ENCODE measurements at places on chromosomes 16 and 17. TPM values are rescaled to one million over a fixed set of nuclear protein-coding genes. Genes with fewer than 3 reads are reported as not detected.

Gene CPSF4L
- total RNA-seq, result not detected

DNA sequence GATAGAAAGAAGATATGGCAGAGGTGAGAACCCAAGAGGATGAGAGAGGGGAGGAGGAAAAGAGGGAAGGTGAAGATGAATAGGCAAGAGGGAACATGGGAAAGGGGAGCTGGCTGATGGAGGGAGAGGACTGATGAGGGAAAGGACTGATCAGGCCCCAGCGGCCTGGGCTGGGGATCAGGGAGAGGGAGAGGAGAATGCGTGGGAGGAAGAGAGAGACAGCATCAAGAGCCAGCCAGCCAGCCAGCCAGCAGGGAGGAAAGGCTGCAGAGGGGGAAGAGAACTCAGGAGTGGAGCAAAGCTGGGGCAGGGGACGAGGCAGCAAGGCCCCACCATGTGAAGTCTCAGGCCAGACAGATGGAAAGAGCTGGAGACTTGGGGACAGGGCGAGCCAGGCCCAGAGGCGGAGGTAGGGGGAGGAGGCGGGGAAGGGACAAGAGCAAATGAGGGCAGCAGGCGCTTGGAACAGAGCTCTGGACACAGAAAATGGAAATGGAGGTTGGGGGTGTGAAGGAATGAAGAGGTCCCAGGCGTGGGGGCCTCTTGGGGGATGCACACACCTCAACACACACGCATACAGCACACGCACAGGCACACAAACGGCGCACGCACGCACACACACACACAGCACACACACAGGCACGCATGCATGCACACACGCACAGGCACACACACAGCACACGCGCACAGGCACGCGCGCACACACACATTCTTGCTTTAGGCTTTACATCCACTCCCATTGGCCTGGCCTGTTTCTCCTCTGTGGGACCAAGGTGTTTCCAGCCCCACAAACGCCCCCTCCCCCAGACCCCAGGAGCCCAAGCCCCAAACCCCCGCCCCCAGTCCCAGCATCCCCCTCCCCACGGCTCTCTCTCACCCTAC lies 12.3 kb downstream of the DLG4 start:
- H3K27ac ChIP-seq, result peak overlapping the region; percentile 42
- no peak for DNase-seq
- H3K4me3 ChIP-seq, result peak overlapping the region; percentile 2
- peaks cover 29% of the 10 kb centered on the region for H3K4me1 ChIP-seq
- H3K36me3 ChIP-seq, result peaks cover 4% of the 10 kb centered on the region

- no peak overlapping the region for H3K27ac ChIP-seq
- H3K4me3 ChIP-seq, result no peak overlapping the region
- no peak for DNase-seq
- no peaks in the 10 kb centered on the region for H3K27me3 ChIP-seq
Observed at GRCh38 chr16:6629110-6629509, 703.5 kb upstream of the RBFOX1 start.

Gene TNP2
- total RNA-seq, result not detected

Gene NPIPA5
- total RNA-seq, result 16.5 TPM

Gene GLP2R
- not detected for total RNA-seq

Gene HSPB9
- not detected for total RNA-seq

DNA sequence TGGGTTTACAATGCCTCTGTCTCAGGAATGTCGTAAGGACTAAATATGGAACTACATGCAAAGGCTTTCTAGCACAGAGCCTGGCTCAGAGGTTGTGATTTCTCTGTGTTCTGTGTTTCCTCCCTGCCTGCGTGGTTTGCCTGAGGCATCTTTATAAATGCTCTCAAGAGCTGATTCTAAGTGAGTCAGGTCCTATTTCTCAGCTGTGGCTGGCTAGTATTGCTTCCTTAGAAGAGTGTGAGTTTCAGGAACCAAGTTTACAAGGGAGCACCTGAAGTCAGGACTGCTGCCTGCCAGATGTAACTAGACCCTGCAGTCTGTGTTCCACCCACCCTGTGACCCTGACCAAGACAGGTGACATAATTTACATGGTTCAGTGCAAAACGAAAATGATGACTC lies 8.0 kb upstream of the CCL1 start:
- peak overlapping the region; percentile 20 for H3K4me3 ChIP-seq
- no peak for DNase-seq
- peaks cover 39% of the 10 kb centered on the region for H3K4me1 ChIP-seq
- H3K36me3 ChIP-seq, result peaks cover 2% of the 10 kb centered on the region

GRCh38 chr17:58265271-58265670 lies 15.5 kb downstream of the MPO start:
- no peaks in the 10 kb centered on the region for H3K4me1 ChIP-seq
- H3K4me3 ChIP-seq, result no peak overlapping the region
- H3K36me3 ChIP-seq, result no peaks in the 10 kb centered on the region
- no peak for DNase-seq
- peaks cover 47% of the 10 kb centered on the region for H3K27me3 ChIP-seq

Gene TBC1D3K
- not detected for total RNA-seq

Gene PYDC1
- total RNA-seq, result not detected

Gene TP53TG3B
- total RNA-seq, result not detected

GRCh38 chr17:56681561-56682266 lies 88.2 kb downstream of the NOG start:
- peaks cover 41% of the 10 kb centered on the region for H3K27me3 ChIP-seq
- peaks cover 21% of the 10 kb centered on the region for H3K4me1 ChIP-seq
- H3K4me3 ChIP-seq, result no peak overlapping the region
- DNase-seq, result peak; percentile 12

Gene KCNJ12
- total RNA-seq, result not detected

DNA sequence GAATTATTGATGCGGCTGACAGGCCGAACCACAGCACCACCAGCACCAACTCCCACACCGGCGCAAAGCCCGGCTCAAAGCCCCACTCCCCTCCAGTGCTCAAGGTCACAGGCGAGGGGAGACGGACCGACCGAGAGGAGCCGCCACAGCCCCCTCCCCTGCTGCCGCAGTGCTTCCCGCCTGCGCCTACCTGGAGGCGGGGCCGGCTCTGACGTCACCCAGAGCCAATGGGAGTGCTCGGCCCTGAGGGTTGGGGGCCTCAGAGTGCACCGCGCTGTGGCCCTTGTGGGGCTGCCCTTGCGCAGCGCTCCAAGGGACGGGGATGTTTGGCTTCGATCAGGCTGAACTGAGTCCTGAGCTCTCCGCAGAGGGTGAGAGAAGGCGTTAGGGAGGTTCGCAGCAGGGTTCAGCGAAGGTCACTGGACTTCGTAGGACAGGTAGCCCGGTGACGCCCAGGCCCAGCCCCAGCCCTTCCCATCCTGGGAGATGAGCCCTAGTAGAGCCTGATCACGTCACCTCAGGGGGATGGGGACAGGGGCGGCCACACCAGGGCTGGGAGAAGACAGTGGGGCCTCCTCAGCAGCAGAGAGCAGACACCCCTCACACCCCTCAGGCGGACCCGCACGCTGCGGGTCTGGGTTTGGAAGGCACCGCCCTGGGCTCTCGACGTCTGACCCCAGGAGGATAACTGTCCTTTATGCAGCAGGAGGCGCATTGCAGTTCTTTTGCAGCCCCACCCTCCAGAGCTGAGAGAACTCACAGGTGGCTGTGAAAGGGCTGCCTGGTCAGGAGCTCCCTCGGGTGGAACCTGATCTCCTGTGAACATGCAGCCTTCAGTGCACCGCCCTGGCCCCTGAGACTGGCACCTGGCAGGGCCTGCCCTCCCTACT lies 1.5 kb downstream of the NDRG4 start:
- H3K27ac ChIP-seq, result no peak overlapping the region
- H3K36me3 ChIP-seq, result no peaks in the 10 kb centered on the region
- DNase-seq, result peak; percentile 34
- peak overlapping the region; percentile 74 for H3K4me3 ChIP-seq
- peaks cover 4% of the 10 kb centered on the region for H3K27me3 ChIP-seq
- no peaks in the 10 kb centered on the region for H3K4me1 ChIP-seq

DNA sequence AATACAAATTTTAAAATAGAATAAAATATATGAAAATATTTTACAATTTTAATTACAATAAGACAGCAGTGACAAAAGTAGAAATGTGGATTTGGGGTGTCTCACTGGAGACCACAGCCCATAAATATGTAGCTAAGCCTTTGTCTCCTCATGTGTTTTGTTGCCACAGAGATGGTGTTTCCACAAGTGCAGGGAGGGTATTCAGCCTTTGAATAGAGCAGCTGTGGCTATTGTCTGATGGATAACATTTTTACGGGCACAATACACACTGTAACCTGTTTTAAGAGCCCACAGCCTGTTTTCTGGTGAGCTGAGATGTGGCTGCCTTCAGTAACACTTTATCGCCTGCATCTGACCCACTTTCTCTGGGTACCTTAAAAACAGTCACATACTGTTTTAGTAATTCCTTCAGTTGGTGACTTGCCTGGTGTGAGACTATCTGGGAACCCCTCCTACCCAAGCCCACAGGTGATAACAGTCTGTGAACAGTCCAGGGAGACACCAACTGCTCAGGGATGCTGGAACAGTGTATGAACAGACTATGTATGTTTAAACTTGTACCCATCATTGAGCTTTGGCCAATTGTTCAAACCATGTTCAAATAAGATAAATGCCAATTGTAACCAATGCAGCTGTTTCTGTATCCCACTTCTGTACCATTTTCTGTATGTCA lies 7.8 kb upstream of the AHSP start:
- no peak overlapping the region for H3K4me3 ChIP-seq
- no peak for DNase-seq
- peaks cover 5% of the 10 kb centered on the region for H3K4me1 ChIP-seq
- no peaks in the 10 kb centered on the region for H3K27me3 ChIP-seq
- H3K27ac ChIP-seq, result no peak overlapping the region

Gene PTX4
- 0.20 TPM for total RNA-seq

DNA sequence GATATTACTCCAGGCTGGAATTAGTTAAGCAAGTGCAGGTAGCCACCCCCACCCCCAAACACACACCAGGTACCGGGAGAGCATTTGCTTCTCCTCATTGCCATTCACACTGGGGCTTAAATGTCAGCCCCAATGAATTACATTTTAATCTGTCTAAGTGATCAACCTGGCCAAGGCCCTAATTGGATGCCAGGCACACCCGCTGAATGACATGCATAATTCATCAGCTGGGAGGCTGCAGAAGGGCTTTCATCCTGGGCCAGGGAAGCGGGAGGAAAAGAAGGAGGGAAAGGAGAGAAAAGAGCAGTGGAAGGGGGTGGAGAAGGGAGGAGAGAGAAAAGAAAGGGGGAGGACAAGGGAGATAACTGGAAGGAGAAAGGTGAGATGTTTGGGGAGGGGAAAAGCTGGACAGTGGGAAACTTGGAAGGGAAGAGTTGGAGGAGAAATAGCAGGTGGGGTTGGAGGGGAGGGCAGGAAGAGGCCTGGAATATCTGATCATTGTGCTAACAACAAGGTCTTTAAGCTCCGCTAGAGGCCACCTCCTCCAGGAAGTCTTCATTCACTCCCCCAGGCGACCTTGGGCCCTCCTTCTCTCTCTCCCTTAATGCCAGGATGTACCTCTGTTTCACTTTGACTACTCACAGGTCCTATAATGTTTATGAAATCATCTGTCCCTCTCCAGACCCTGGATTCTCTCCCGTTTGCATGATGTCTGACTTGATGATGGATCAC lies 40.1 kb upstream of the CES5A start:
- no peak overlapping the region for H3K27ac ChIP-seq
- no peaks in the 10 kb centered on the region for H3K36me3 ChIP-seq
- H3K4me3 ChIP-seq, result no peak overlapping the region
- no peaks in the 10 kb centered on the region for H3K27me3 ChIP-seq
- no peaks in the 10 kb centered on the region for H3K4me1 ChIP-seq
- DNase-seq, result no peak

DNA sequence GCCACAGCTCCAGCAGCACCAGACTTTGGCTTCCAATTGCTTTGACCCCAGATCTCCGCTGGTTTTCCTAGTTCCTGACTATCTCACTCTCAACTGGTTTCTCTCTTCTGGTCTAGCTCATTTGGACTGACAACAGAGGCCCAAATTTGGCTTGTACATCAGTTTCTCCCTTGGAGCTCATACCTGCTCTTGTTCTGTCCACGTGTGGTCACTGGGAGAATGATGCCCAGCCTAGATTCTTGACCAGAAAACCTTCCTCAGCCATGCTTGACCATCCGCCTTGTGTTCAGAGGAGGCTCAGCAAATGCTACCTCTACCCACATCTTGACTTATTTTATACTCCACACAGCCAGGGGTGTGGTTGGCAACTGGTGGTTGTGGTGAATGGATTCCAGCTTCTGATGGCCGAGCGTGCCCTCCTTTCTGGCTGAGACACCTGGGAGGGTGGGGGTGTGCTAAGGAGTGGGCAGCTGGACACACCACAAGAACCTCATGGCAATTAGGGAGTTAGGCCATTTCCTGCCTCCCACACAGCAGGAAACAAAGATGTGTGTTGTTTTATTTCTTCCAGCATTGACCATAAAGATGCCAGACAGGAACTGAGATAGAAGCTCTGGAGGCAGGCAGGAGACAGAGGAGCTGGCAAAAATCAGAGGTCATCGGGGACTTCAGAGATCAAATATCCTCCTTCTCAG lies 93.8 kb upstream of the FAM20A start:
- no peaks in the 10 kb centered on the region for H3K4me1 ChIP-seq
- H3K27ac ChIP-seq, result no peak overlapping the region
- no peak overlapping the region for H3K4me3 ChIP-seq
- DNase-seq, result no peak
- no peaks in the 10 kb centered on the region for H3K36me3 ChIP-seq

DNA sequence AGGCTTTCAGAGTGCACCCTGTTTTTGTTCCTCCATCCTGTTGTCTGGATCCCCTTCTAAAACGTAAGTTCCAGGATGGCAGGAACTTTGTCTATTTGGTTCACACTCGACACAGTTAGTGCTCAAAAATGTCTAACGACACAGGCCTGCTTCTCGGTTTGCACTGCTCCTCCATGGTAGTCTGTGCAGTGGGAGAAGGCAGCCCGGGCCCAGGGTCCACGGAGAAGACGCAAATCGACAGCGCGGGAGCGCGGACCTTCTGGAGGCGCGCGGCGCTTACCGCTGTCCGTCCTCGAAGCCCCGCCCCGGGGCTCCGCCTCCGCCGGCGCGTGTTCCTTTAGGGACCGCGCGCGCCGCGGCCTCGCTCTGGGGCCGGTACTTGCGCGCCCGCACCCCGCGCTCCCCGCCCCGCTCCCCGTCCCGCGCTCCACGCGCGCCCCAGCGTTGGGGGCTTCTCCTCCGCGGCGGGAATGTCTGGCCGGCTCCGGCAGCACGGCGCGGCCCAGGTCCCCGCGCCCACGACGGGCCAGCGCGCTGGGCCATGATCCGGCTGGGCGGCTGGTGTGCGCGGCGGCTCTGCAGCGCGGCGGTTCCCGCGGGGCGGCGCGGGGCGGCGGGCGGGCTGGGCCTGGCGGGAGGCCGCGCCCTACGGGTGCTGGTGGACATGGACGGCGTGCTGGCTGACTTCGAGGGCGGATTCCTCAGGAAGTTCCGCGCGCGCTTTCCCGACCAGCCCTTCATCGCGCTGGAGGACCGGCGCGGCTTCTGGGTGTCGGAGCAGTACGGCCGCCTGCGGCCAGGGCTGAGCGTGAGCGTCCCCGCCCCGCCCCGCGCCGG lies at the start of gene NT5M:
Gene NT5M (plus strand): TSS at position 364 of the 837 bp plus-strand sequence. CDS start 178 bp downstream, at position 542.
- peaks cover 36% of the 10 kb centered on the region for H3K4me1 ChIP-seq
- no peaks in the 10 kb centered on the region for H3K27me3 ChIP-seq
- DNase-seq, result peak; percentile 72
- H3K36me3 ChIP-seq, result peaks cover 2% of the 10 kb centered on the region
- H3K4me3 ChIP-seq, result peak within 1 kb of the TSS; percentile 90
- H3K27ac ChIP-seq, result peak within 1 kb of the TSS; percentile 97

Gene SLC22A31
- total RNA-seq, result 2.6 TPM
